ENCODE measurements at places on chromosomes 2 and 18.

- no peak for DNase-seq
These were observed 165.2 kb downstream of the SH3BP4 start for GRCh38 chr2:235116885-235117492.

- DNase-seq: no peak
These were observed 1.9 kb downstream of the GLB1L start for GRCh38 chr2:219243291-219243761.

DNA sequence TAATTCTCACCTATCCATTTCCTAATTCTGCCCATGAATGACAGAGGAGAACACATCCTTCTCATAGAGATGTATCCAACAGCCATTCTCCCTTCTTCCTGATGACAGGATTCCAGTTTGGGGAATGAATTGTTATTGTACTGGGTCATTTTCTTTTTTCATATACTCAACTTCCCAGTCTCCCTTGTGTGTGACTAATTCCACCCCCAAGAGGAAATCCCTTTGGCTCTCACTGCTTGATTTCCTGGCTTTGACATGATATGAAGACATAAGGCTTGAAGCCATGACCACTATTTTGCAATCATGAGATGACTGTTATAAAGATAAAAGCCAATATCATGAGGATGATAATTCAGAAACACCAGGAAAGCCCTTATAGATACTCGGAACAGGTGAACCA is 384.7 kb upstream of the ACVR2A start:
- peak; percentile 5 for DNase-seq

DNA sequence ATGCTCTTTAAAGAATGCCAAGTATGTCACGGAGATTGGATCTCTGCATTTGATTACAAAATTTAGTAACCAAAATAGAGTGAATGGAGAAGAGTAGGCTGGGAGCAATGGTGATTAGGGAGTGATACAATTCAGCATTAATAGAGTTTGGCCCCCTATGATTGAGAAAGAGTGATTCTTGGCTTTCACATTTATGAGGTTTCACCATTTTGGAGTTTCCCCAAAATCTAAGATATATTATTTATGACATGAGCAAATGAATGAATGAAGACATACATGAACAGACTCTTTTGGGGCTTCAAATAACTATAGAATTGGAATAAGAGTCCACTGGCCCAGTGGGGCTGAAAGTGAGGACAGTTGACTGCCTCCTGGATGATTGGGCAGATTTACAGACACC is 255.2 kb downstream of the LPIN1 start:
- no peak for DNase-seq

- no peak for DNase-seq
These were observed 48.5 kb upstream of the KCNH7 start for GRCh38 chr2:162887087-162887486.

DNA sequence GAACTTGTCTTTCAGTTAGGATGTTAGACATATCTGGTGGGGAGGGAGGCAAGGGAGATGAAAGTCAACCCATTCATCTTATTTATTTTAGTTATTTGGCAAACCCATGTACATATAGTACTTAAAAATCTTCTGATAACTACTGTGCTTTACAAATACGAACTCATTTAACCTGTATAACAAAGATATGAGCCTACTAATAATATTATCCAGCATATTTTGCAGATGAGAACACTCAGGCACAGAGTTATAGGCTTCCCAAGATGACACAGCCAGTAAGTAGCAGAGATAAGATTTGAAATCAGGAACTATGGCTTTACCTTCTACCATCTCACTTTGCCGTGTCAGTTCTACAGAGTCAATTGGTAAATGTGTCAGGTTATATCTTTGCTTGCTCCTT is 262.6 kb upstream of the DOK6 start:
- no peak for DNase-seq

DNA sequence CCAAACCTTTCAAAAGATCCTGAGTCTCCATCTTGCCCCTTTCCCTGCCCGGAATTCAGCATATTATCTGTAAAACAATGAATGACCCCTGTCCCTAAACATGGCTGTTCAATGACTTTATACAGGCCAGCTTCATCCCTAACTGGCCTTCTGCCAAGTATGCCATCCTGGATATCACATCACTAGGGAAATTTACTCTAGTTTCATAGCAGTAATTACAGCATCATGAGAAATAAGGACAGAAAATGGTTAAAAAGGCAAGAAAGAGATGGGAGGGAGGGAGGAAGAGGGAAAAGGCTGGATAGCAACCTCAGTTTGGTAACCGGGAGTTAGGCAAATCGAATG is 4.4 kb downstream of the MBOAT2 start:
- DNase-seq: no peak

GRCh38 chr2:100822587-100823248 is 2.8 kb downstream of the NPAS2 start:
- no peak for DNase-seq

DNA sequence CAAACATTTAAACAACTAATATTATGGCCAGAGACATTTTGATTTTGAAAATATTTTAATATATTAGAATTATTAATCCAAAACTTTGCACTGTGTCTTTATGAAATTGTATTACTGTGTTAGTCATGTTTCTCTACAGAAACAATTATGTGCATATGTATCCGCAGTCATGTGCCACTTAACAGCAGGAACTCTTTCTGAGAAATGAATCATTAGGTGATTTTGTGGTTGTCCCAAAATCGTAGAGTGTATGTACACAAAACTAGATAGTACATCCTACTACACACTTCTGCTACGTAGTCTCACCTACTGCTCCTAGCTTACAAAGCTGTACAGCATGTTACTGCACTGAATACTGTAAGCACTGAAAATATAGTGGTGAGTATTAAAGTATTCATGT is 479.2 kb upstream of the DSEL start:
- no peak for DNase-seq

- DNase-seq: no peak
These were observed 41.5 kb downstream of the ANTXR1 start for GRCh38 chr2:69054431-69054830.

DNA sequence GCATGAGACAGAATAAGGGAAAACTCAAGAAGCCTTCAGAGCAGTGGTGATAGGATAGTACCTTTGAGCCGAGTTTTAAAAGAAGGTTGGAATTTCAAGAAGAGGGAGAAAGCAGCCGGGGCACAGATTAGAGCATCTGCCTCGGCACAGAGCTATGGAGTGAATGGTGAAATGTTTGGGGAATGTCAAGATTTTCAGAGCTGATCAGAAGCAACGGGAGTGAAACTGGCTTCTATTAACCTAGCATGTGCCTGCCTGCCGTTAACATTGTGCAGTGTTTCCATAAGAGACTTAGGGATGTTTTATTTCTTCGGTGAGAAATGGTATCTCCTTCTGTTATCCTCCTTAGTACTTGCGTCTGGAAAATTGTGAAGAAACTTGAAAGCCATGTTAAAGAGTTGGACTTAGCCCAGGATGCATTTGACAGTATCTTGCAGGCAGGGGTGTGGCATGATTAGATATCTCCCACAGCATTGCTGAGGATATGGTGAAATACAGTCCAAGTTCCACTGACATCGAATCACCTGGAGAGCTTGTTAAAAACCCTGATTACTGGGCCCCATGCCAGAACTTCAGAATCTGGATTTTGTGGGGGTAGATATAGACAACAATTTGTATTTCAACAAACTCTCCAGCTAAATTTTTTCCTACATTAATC is 96.8 kb upstream of the PPP1CB start:
- no peak for DNase-seq

GRCh38 chr2:125471963-125472362 is 1184.0 kb upstream of the GYPC start:
- no peak for DNase-seq

- DNase-seq: peak; percentile 65
These were observed 151.7 kb upstream of the ZNF521 start for GRCh38 chr18:25503567-25504081.

- DNase-seq: no peak
These were observed 148.2 kb upstream of the ITGA4 start for GRCh38 chr2:181308766-181309515.

DNA sequence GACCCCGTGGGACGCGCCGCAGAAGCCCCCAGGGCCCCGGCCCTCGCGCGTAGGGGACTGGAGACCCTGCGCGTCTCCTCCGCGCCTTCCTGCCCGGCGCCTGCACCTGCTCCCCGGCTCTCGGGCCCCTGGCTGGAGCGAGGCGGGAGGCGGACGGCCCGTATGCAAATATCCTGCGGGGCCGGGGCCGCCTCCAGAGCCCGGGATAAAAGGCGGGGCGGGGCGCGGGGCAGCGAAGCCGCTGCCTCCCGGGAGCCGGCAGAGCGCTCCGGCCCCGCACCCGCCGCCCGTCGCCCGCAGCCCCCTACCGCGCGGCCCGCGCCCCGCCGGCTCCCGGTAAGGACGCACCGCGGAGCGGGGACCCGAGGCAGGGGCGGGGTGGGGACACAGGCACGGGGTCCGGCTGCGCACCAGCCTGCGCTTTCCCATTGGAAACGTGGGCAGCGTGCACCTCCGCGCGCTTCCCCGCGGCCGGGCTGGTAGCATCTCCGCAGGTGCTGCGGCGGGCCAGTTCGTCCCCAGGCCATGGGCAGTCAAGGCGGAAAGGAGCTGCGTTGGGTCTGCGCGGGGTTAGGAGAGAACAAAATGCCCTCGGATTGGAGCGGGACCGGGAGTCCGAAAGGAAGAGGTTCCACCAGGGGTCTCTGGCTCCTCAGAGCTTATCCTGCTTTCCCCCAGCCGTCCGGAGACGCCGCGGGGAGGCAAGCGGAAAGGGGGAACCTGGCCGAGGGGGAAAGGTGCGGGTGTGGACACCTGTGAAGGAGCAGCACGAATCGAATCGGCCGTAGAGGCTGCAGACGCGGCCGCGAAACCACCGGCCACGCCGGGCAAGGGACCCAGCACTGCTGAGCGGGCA is at the start of gene ATP6V1C2:
Gene ATP6V1C2, plus strand, starts transcription at position 235 of the 856 bp plus-strand sequence. CDS start 1,220 bp downstream, outside the sequence.
- DNase-seq: no peak

GRCh38 chr18:37298816-37299215 is 266.8 kb downstream of the CELF4 start:
- DNase-seq: no peak

GRCh38 chr2:163732727-163733126 is 3.1 kb downstream of the FIGN start:
- DNase-seq: no peak

GRCh38 chr2:160289831-160290230 is 89.8 kb upstream of the ITGB6 start:
- DNase-seq: no peak

GRCh38 chr2:31236433-31237205 is 2.7 kb downstream of the EHD3 start:
- DNase-seq: no peak

DNA sequence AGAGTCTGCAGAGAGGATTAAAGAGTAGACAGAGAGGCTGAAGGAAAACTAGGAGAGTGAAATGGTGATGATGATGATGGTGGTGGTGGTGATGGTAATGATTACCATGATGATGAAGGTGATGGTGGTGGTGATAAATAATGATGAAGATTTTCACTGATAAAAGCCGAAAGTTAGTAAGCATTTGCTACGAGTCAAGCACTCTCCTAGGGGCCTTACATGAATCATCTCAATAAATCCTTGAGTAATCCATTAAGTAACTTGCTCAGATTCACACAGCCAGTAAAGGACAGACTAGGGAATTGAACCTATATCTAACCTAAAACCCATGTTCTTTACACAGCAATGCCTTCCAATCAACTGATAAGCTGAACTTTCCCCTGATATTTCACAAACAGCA is 106.7 kb upstream of the PGAP1 start:
- DNase-seq: no peak

GRCh38 chr2:176149481-176149938 is 1.8 kb upstream of the HOXD4 start:
- DNase-seq: no peak

DNA sequence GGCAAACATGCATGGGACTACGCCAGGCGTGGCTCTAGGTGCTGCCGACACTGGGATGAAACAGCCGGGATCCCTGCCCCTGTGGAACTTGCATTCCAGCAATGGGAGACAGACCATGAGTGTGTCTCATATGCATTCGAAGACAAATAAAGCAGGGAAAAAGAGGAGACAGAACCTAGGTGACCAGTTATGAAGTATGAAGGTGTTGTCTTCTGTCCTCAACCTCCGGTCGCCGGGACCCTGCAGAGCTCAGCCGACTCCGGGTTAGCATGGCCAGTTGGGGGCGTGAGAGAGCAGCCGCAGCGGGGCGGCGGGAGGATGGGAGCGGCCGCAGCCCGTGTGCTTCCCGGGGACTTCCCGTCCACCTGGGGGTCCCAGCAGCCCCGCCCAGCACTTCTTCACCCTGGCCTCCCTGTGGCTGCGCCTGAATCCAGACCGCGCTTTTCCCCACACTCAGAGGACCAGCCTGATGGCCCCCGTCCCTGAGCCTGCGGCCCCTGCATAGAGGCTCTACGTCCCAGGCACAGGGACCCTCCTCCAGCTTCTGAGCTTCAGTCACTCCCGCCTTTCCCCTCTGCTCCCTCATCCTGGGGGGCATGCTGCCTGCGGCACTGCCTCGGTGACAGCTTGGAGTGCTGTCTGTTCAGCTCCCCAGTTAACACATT is 11.4 kb downstream of the ID2 start:
- DNase-seq: no peak

- no peak for DNase-seq
These were observed 678.9 kb downstream of the ARHGAP15 start for GRCh38 chr2:143808166-143808565.

GRCh38 chr2:199810422-199811171 is 40.4 kb downstream of the FTCDNL1 start:
- DNase-seq: no peak

GRCh38 chr2:136117391-136117841 is 533 bp downstream of the CXCR4 start:
- DNase-seq: no peak

DNA sequence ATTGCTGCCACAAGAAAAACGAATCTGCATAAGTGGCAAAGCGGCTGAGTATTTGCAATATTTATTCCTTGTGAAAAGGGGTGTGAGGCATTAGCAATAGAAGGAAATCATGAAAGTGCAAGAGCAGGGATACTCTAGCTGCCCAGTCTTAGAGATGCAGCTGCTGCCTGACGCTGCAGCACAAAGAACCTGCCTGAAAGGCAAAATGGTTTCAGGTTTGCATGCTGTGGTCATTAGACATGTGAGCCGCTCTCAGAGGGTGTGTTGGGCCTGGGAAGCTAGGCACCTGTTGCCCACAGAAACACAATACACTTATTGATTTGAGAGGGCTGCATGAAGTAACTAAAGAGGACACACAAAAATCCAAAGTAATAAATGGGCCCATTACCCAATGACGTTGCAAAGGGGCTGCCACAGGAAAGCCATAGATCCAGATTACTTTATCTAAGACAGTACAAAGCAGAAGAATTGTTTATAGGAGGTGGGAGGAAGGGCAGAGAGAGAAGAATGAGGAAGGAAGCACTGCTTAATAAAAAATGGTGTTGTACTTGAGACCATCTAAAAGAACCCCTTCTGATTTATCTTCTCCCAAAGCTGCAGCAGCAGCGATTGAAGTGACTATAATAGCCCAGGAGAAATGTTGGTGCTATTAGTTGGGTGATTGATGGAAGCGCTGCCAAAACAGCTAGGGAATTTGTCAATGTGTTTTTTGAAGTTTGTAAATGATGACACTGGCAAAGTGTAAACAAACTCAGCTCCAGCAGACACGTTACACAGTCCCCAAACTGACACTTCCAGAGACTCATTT is 492.4 kb upstream of the ACVR2A start:
- no peak for DNase-seq
